ENCODE measurements at places on chromosomes 4 and X.

GRCh38 chr4:1975391-1975801 lies 33.4 kb downstream of the NELFA start:
- H3K27me3 ChIP-seq = no peaks in the 10 kb centered on the region
- no peak overlapping the region for H3K4me3 ChIP-seq
- no peaks in the 10 kb centered on the region for H3K4me1 ChIP-seq
- peaks cover 28% of the 10 kb centered on the region for H3K36me3 ChIP-seq
- DNase-seq = no peak

DNA sequence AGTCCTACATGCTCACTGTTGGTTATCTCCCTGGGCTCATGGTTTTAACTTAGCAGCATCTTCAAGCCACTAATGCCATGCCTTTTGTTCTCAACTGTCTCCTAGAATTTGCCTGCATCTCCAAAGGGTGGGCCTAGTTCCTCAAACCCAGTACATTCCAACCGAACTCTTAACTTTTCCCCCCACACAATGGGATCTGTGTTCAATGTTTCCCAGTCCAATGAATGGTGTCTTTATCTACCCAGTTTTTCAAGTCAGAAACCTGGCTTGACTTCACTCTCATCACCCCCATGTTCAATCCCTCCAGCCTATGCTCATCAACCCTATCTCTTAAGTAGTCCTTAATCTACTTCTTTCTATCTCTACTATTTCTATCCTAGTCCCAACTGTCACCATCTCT lies 12.9 kb downstream of the CD40LG start:
- DNase-seq = no peak
- H3K4me1 ChIP-seq = peaks cover 9% of the 10 kb centered on the region
- H3K27me3 ChIP-seq = no peaks in the 10 kb centered on the region
- H3K36me3 ChIP-seq = peaks cover 27% of the 10 kb centered on the region

DNA sequence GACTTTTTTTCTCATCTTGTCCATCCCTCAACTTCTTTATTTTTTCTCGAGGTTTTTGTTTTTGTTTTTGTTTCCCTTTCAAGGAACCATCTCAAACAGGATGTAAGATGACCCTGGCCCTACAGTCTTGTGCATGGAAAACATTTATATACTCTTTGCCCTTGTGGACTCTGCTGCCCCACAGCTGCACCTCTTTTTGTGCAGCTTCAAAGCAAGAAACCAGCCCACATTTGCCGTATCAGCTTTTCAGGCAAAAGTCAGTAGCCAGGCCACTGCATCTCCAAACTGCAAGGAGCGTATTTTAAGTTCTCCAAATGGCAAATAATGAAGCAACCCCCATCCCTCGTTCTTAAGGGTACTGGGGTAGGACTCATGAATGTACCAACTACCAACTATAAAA lies 756.5 kb downstream of the C4orf33 start:
- H3K36me3 ChIP-seq = no peaks in the 10 kb centered on the region
- no peak for DNase-seq
- no peak overlapping the region for H3K27ac ChIP-seq
- no peak overlapping the region for H3K4me3 ChIP-seq
- H3K4me1 ChIP-seq = no peaks in the 10 kb centered on the region
- H3K27me3 ChIP-seq = no peaks in the 10 kb centered on the region

GRCh38 chrX:106208154-106208553 lies 40.0 kb downstream of the PWWP3B start:
- no peak overlapping the region for H3K27ac ChIP-seq
- H3K27me3 ChIP-seq = no peaks in the 10 kb centered on the region
- no peak overlapping the region for H3K4me3 ChIP-seq
- DNase-seq = no peak
- H3K4me1 ChIP-seq = no peaks in the 10 kb centered on the region

GRCh38 chr4:100590325-100590724 lies 72.5 kb upstream of the EMCN start:
- no peaks in the 10 kb centered on the region for H3K4me1 ChIP-seq
- H3K27ac ChIP-seq = no peak overlapping the region
- peaks cover 1% of the 10 kb centered on the region for H3K27me3 ChIP-seq
- DNase-seq = no peak
- H3K4me3 ChIP-seq = no peak overlapping the region
- no peaks in the 10 kb centered on the region for H3K36me3 ChIP-seq

DNA sequence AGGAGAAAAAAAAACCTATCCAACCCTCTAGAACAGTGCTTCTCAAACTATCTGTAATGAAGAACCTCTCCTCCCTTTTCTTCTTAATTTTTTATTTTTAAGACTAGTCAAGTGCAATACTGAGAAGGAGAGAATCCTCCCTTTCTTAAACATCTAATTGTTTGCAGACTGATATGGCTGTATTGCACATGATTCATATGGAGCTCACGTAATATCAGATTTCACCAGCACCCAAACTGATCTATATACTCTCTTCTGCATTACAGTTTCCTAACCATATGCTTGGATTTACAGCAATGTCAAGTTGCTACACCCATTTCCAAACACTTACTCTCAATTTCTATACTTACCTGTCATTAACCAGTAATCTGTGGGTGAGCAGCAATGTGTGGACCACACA lies 9.5 kb downstream of the PRMT9 start:
- DNase-seq = no peak
- H3K4me3 ChIP-seq = no peak overlapping the region
- no peak overlapping the region for H3K27ac ChIP-seq
- peaks cover 13% of the 10 kb centered on the region for H3K36me3 ChIP-seq

DNA sequence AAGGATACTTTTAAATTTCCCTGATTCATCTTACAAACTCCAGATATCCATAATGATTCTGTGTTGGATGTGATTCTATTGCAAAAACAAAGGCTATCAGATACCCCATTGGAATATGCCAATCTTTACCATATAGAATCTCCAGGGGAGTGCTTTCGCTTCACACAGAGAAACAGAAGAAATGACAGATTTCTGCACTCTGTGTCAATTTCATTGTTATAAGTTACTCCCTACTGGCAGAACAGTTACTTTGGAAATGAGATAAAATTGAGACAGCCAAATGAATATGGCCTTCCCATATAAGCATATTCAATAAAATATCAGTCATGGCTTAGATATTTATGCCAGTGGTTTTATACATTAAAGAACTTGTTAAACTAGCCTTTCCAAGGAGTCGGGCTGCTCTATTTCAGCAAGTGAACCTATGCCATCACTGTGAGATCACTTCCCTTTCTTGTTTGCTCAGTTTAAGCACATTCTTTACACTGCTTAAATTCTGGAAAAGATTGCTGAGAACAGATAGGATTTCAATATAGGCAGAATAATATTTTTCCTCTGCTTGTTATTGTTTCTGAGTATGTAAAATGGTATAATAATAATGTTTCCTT lies 127.5 kb upstream of the ANXA10 start:
- no peaks in the 10 kb centered on the region for H3K4me1 ChIP-seq
- no peak overlapping the region for H3K27ac ChIP-seq
- H3K36me3 ChIP-seq = no peaks in the 10 kb centered on the region
- H3K27me3 ChIP-seq = no peaks in the 10 kb centered on the region

DNA sequence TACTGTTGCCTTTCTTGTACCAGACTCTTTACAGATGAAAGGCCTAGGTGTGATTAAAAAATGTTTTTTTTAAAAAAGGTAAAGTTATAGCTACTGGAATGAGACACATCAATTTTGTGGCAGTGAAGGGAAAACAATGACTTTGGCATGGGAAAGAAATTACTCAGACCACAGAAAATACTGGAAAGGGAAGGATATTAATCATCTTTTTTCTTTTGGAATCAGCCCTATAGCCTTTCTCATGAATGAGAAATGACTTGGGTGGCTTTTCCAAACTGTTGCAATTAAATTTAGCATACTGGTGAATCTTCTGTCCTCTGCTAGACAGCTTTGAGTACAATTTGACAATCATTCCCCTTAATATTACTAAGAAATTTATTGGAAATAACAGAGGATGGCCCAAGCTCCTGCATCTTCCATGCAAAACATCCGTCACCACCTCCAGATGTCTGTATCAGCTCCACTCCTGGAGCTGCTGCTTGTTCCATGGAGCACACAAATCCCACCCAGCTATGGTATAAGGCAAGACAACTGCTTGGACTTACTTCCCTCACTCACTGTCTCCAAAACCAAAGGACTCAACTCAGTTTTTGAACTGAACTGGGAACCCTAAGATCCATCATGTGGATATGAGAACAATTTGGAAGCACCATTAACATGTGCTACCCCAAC lies 97.6 kb upstream of the ARSJ start:
- no peak overlapping the region for H3K27ac ChIP-seq
- no peaks in the 10 kb centered on the region for H3K27me3 ChIP-seq
- no peak overlapping the region for H3K4me3 ChIP-seq
- no peaks in the 10 kb centered on the region for H3K36me3 ChIP-seq
- H3K4me1 ChIP-seq = no peaks in the 10 kb centered on the region

- no peak overlapping the region for H3K4me3 ChIP-seq
- DNase-seq = no peak
- no peak overlapping the region for H3K27ac ChIP-seq
Measured at GRCh38 chrX:134235236-134235635, 1.7 kb upstream of the CCDC160 start.

DNA sequence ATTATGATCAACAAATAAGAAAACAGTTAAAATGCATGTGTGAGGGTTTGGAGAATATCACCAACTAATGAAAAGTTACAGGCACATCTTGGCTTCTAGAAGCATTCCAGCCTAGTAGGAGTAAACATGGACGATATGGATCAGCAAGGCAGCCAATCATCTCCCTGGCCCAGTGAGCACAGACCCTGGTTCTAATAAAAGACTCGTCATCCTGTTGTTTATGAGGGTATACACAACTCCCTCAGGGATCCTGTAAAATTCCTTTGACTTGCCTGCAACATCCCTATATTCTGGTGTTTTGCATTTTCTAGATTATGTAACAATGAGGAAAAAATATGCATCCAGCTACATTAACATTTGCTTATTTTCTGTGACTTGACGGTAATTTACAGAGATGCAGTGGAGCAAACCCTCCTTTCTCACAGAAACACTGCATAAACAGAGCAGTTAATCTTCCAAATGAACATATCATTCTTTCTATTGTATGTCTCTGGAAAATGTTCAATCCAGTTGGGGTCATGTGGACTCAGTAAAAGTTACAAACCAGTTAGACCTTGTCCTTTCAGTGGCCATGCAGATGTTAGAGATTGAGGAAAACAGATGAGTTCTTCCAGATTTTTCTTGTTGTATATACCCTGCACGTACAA lies 88.9 kb upstream of the NDP start:
- no peaks in the 10 kb centered on the region for H3K4me1 ChIP-seq
- no peaks in the 10 kb centered on the region for H3K36me3 ChIP-seq
- H3K4me3 ChIP-seq = no peak overlapping the region
- H3K27me3 ChIP-seq = peaks cover 3% of the 10 kb centered on the region

GRCh38 chr4:163344147-163345125 lies 744 bp downstream of the NPY5R start:
- no peak for DNase-seq
- no peak overlapping the region for H3K27ac ChIP-seq
- no peak overlapping the region for H3K4me3 ChIP-seq
- peaks cover 3% of the 10 kb centered on the region for H3K4me1 ChIP-seq

- H3K4me3 ChIP-seq = no peak overlapping the region
- peak overlapping the region; percentile 67 for H3K27ac ChIP-seq
- DNase-seq = no peak
- peaks cover 10% of the 10 kb centered on the region for H3K36me3 ChIP-seq
- peaks cover 7% of the 10 kb centered on the region for H3K4me1 ChIP-seq
- no peaks in the 10 kb centered on the region for H3K27me3 ChIP-seq
Measured at GRCh38 chr4:52694936-52695335, 35.8 kb upstream of the USP46 start.

- H3K4me1 ChIP-seq = no peaks in the 10 kb centered on the region
- peaks cover 1% of the 10 kb centered on the region for H3K36me3 ChIP-seq
- no peak overlapping the region for H3K4me3 ChIP-seq
- H3K27me3 ChIP-seq = peaks cover 11% of the 10 kb centered on the region
- no peak overlapping the region for H3K27ac ChIP-seq
- no peak for DNase-seq
Measured at GRCh38 chr4:147076179-147076578, 130.5 kb upstream of the TTC29 start.

- no peak for DNase-seq
- peaks cover 31% of the 10 kb centered on the region for H3K4me1 ChIP-seq
Measured at GRCh38 chrX:48960291-48960690, 2.9 kb upstream of the OTUD5 start.

- peak overlapping the region; percentile 28 for H3K27ac ChIP-seq
- no peak for DNase-seq
- H3K4me3 ChIP-seq = no peak overlapping the region
- H3K4me1 ChIP-seq = peaks cover 2% of the 10 kb centered on the region
- H3K27me3 ChIP-seq = no peaks in the 10 kb centered on the region
- H3K36me3 ChIP-seq = peaks cover 27% of the 10 kb centered on the region
Measured at GRCh38 chr4:8391972-8392371, 48.6 kb downstream of the ACOX3 start.

- H3K27me3 ChIP-seq = no peaks in the 10 kb centered on the region
- no peaks in the 10 kb centered on the region for H3K36me3 ChIP-seq
- DNase-seq = no peak
- H3K27ac ChIP-seq = no peak overlapping the region
- no peak overlapping the region for H3K4me3 ChIP-seq
- H3K4me1 ChIP-seq = no peaks in the 10 kb centered on the region
Measured at GRCh38 chr4:149296084-149296483, 519.6 kb downstream of the IQCM start.

- peak; percentile 72 for DNase-seq
- H3K36me3 ChIP-seq = no peaks in the 10 kb centered on the region
- H3K27me3 ChIP-seq = peaks cover 5% of the 10 kb centered on the region
- H3K4me1 ChIP-seq = peaks cover 34% of the 10 kb centered on the region
Measured at GRCh38 chr4:148056879-148057278, 325.0 kb downstream of the ARHGAP10 start.

- H3K27ac ChIP-seq = no peak overlapping the region
- peaks cover 4% of the 10 kb centered on the region for H3K27me3 ChIP-seq
- no peak for DNase-seq
- peaks cover 8% of the 10 kb centered on the region for H3K4me1 ChIP-seq
Measured at GRCh38 chrX:69541956-69542355, 37.8 kb downstream of the NALF2 start.

GRCh38 chr4:119190354-119190753 lies 22.2 kb upstream of the USP53 start:
- H3K4me3 ChIP-seq = no peak overlapping the region
- H3K27me3 ChIP-seq = peaks cover 4% of the 10 kb centered on the region

DNA sequence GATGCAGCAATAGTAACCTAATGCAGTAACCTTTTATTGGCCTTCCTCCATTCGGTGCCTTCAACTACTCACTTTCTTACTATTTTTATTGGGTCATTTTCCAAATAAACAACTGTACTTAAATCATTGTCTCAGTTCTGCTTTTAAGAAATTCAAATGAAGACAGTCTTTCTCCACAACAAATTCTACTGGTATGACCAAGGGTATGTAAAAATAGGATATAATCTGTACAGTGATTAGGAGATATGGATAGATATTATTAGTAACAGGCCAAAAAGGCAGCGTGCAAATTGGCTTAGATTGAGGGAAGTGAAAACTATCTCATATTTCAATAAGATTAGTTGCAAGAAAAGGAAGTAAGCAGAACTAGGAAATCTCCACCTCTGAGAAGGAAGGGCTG lies 177.4 kb upstream of the PPP1R2C start:
- H3K27me3 ChIP-seq = no peaks in the 10 kb centered on the region
- H3K4me1 ChIP-seq = peaks cover 9% of the 10 kb centered on the region
- peak overlapping the region; percentile 39 for H3K4me3 ChIP-seq
- DNase-seq = no peak
- H3K27ac ChIP-seq = peak overlapping the region; percentile 72

All from memory B cell (primary cell).